ENCODE measurements at places on chromosomes 11 and 22. TPM values are rescaled to one million over a fixed set of nuclear protein-coding genes. Genes with fewer than 3 reads are reported as not detected.

DNA sequence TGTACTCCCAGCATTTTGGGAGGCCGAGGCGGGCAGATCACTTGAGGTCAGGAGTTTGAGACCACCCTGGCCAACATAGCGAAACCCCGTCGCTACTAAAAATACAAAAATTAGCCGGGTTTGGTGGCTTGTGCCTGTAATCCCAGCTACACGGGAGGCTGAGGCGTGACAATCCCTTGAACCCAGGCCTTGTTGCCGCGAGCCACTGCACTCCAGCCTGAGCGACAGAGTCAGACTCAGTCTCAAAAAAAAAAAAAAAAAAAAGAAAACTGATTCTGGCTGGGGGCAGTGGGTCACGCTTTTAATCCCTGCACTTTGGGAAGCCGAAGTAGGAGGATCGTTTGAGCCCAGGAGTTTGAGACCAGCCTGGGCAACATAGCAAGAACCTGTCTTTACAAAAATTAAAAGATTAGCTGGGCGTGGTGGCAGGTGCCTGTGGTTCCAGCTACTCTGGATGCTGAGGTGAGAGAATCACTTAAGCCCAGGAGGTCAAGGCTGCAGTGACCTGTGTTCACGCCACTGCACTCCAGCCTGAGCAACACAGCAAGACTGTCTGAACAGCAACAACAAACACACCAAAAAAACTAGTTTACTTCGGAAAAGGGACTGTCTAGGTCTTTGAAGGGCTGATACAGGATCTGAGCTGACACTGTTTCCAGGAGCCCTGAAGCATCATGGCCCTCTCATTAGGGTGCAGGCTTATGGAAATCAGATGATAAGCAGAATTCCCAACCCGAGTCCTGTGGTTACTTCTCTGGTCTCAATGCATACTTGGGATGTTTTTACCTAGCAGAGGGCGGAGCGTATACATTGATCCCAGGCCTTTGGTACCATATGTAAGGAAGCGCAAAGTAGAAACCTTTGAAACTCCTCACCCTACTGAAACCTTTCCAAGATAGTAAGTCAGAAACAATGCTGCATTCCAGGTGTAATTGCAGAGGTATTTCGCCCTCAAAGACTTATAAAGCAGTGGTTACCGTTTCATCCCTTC is 1.8 kb upstream of the CHKB start:
- DNase-seq: no peak

The KRTAP5-7 gene
- polyA plus RNA-seq: not detected

- DNase-seq: no peak
Observed at GRCh38 chr22:49660794-49661781, 166.6 kb downstream of the BRD1 start.

GRCh38 chr11:115222218-115222862 is 281.9 kb downstream of the CADM1 start:
- no peak for DNase-seq

DNA sequence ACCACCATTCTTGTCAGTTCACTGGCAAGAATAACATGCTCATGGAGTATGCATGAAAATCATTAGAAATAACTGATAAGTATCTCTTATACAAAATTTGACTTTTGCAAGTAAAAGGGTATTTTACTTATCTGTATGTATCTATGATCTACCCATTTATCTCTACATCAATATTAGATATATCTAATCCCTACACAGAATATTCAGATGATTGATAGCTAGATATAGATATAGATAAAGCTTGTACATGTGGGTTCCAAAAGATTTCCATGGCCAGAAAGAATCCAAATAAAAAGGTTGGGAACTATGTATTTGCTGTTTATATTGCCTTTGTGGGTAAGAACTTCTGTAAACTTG is 185.5 kb downstream of the MAML2 start:
- DNase-seq: no peak

DNA sequence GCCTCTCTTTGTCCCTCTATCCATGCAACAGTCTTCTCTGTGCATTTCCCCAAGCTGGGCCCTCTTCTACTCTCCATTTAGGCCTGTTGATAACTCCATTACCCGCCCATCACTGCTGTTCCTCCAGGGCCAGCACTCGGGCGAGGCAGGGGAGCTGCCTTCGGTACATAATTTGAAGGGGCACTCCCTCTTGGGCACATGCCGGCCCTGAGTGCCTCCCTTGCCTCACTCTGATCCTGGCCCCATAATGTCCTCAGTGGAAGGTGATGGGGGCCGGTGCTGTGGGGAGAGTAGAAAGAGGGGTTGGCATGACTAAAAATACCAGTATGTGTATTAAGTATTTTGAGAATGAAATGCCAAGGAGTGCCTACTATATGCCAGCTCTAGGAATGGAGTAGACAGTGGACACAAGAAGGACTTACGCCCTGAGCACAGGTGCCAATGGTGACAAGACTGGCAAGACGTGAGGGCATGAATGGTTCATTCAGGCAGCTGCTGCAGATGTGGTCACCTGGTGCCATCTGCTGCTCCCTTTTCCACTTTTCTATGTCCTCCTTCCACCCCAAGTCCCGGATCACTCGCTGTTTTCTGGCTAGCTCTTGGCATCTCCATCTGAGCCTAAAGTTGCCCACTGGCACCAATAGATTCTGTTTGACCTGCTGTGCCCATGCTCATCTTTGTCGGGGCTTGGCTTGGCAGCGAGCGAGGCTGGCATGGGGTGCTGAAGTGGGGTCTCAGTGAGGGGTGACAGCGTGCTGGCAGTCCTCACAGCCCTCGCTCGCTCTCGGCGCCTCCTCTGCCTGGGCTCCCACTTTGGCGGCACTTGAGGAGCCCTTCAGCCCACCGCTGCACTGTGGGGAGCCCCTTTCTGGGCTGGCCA is 22.6 kb downstream of the TMEM218 start:
- DNase-seq: no peak

The CNIH2 gene
- not detected for polyA plus RNA-seq

The SAA4 gene
- polyA plus RNA-seq: not detected

DNA sequence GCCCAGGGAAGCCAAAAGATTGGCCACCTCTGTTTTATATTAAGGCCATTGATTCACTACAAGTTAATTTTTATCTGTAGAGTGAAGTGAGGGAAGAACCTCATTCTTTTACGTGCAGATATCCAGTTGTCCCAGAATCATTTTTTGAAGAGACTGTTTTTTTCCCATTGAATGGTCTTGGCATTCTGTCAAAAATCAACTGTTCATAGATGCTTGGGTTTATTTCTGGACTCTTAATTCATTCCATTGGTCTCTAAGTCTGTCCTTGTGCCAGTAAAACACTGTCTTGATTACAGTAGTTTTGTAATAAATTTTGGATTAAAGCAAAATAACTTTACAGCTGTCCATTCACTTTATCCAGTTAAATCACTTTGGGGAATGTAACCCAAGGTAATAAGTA is 26.8 kb downstream of the WBP2NL start:
- DNase-seq: no peak

- DNase-seq: no peak
Observed at GRCh38 chr11:105732611-105733010, 122.7 kb downstream of the GRIA4 start.

DNA sequence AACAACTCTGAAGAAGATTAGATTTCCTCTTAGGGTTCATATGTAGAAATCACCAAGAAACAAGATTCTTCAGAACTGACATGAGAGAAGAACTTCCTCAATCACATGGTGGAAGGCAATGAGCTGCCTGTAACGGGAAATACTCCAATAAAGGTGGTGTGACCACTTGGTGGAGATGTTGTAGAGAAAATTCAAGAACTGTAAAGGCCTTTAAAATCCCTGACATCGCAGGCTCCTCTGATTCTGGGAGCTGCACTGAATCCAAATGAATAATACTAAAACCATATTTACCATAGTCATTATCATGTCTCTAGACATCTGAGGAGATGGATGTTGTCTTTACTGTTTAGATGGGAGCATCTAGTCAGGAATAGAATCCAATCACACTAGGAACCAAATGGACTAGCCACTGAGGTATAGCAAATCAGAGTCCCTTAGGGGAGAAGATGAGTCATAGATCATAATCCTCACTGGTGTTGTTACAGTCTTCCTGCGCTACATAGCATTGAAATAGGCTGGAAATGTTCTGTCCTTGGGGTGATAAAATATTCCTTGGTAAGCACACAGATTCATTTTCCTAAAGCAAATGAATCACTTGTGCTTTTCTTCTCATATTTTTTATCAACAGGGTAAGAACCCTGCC is 321.6 kb upstream of the TENM4 start:
- peak; percentile 3 for DNase-seq

DNA sequence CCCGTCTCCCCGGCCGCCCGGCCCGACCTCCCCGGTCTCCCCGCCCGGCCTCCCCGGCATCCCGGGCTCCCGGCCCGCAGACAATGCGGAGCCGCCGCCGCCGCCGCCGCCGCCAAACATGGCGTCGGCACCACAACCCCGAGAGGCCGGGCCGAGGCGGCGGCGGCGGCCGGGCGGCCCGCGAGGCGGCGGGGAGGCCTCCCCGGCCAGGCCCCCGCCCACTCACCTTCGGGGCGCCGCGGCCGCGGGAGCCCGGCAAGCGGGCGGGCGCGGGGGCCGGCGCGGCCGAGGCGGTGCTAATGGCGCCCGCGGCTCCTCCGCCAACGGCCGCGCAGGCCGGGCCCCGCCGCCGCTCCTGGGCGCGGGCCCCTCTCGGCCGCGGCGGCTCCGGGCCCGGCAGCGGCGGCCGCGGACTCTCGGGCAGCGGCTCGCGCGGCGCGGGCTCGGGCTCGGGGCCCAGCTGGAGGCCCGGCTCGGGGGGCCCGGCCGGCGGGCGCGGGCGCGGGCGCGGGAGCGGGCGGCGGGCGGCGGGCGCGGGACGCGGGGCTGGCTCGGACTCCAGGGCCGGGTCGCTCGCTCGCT is 311 bp downstream of the BRD1 start:
- no peak for DNase-seq

GRCh38 chr11:102288725-102289083 is 28.6 kb upstream of the BIRC3 start:
- no peak for DNase-seq

DNA sequence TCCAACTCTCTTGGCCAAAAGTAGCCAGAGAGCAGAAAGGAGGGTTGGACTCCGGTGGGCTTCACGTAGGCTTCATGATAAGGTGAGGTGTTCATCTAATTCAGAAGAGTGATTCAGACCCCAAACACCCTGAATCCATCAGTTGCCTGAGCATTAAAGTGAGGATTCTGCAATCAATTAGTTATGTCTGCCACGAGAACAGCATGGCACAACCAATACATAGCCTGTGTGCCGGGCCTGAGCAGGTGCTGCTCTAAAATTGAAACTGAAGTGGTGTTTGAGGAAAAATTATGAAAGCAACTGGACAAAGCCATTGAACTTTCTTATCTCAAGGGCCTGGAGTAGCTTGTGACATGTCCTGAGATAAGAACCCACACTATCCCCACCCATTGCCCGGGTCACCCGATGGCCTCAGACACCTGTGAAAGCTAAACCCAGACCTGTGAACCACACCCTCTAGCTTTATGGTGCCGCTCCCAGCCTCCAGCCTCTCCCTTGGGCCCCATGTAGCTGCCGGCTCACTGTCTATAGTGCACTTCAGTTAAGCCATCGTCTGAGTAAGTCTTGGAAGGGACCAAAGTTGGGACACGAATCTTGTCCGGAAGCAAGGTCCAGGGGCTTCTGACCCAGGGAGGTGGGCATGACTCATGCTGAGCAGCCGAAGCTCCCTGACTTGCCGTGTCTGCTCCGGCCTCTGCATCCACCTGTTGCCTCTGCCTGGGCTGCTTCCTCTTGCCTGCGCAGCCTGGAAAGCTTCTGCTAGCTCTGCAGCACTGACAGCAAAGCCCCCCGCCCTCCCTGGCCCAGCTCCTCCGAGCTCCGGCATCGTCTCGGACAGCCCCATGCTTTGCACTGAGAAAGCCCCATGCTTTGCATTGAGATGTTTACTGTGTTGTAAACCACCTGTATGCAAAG is 5.7 kb upstream of the MYEOV start:
- DNase-seq: no peak

The ROBO4 gene
- polyA plus RNA-seq: 28.2 TPM

DNA sequence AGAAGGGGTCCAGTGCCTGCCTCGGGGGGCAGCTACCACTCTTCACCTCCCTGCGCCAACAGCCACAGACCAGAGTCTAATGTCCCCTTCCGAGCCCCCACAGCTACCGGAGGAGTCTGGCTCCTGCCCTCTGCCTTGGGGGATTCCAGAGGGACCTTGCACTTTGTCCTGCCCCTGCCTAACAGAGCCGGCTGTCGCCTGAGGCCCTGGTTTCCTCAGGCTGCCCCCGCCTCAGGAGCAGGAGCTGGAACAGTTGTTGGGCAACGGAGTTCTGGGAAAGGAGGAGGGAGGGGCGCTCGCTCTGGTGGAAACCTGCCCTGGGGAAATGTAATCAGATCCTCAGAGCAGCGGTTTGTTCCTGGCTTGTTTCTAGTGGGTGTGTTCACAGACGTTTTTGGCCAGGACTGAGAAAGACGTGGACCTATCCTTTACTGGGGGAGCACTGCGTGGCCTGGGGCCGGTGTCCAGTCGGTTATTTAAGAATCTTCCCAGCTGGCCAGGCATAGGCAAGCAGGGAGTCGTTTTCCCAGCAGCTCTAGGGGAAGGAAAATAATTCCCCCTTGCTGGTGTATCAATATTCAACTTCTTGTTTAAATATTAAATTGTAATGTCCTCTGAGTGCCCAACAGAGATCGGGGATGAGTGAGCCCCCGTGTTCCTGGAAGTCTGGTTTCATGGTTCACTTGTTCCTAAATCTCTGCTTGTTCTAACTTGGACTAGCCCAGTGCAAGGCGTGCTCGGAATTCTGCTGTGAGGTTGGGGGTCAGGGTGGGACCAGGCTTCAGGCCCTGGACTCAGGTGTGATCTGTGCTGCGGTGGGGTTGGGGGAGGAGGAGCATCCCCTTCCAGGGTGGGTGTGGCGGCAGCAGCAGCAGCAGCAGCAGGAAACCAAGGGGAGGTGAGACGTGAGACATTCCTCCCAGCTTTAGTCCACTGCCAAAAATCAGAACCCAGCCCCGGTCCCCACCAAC is 32.1 kb downstream of the A4GALT start:
- peak; percentile 98 for DNase-seq

DNA sequence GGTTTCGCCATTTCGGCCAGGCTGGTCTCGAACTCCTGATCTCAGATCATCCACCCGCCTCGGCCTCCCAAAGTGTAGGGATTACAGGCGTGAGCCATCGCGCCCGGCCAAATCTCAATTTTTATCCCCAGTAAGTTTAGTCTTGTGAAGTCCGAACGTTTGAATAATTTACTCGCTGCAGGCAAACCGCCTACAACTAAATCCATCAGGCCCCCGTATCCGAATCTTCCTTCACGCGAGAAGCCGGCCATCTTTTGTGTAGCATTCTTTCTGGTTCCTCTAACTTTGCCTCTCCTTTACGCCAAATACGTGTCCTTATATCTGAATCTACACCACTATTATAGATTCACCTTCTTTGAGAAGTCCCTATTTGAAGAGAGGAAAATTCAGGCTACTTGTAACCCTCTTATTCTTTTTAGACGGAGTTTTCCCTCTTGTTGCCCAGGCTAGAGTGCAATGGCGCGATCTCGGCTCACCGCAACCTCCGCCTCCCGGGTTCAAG is 581 bp upstream of the EIF3L start:
- no peak for DNase-seq

All from muscle of arm (tissue), 14 donors.